Activated naive CD4-positive, alpha-beta T cell treated with anti-CD3 and anti-CD28 coated beads, Interleukin-2, amount 50 U/mL, for 72 hours (primary cell): ENCODE measurements at places on chromosomes 6 and 20. TPM values are rescaled to one million over a fixed set of nuclear protein-coding genes. Genes with fewer than 3 reads are reported as not detected.

TFAP2C gene
- total RNA-seq, result not detected

VGLL2 gene
- total RNA-seq, result not detected

EFCAB8 gene
- total RNA-seq, result 0.70 TPM

TRAPPC3L gene
- total RNA-seq, result not detected

KHDC1L gene
- not detected for total RNA-seq

RAMACL gene
- total RNA-seq, result 1.2 TPM
